ENCODE measurements at places on chromosomes 7 and 10.

- no peak for DNase-seq
Measured at GRCh38 chr7:151438864-151439601, 908 bp downstream of the CRYGN start.

GRCh38 chr10:62162261-62162981 lies 106.2 kb downstream of the RTKN2 start:
- DNase-seq, result no peak

DNA sequence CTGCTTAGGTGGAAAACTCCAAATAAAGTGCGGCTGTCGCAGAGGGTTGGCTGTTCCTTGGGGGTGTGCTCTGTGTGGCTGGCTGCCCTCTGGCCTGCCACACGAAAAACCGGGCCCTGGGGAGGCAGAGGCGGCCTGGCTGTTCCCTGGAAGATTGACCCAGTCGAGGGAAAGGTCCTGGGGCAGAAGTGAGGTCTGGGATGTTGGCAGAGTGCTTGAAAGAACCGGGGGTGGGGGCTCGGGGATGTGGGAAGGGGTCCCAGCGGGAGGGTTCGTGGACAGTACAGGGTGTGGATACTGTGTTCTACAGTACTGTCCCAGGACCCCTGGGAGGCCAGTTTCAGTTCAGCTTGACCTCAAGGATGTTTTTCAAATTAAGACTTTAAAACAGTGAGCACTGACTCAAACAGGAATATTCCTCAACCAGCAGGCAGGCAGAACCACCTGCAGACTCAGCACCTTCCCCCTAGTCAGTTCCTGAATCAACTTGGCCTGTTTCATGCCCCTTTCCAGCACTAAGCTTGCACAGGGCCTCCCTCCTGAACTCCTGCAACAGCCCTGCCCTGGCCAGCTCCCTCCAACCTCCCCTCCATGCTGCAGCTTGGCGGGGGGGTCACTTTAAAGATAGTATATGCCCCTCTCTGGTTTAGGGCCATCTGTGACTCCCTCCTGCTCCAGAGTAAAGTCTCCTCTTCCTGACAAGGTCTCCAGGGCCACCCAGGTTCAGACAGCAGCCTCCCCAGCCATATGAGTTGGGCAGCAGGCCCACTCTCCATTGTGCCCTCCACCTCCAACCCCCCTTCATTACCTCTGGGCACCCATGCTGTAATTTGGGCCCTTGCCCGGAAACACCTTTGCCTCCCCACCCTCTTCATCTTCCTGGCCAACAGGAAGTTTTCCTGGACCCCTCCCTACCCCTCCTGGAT lies 3.2 kb upstream of the ATP6V1F start:
- no peak for DNase-seq

DNA sequence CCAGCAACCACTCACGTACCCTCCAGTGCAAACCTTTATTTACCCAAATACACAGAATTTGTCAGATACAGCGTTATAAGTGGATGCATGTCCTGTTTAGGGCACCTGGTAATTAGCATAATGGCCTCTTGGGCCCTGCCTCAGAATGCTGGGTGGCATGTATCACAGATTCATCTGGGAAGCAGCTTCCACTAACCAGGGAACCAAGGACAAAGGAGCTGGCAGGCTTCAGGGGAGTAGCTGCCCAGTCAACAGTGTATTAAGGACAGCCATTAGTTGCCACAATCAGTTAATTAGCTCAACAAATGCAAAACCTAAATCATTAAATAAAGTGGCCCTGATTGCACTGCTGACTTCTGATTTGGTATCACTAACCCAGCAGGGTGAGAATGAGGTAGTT lies 105.7 kb downstream of the RAPGEF5 start:
- DNase-seq, result no peak

DNA sequence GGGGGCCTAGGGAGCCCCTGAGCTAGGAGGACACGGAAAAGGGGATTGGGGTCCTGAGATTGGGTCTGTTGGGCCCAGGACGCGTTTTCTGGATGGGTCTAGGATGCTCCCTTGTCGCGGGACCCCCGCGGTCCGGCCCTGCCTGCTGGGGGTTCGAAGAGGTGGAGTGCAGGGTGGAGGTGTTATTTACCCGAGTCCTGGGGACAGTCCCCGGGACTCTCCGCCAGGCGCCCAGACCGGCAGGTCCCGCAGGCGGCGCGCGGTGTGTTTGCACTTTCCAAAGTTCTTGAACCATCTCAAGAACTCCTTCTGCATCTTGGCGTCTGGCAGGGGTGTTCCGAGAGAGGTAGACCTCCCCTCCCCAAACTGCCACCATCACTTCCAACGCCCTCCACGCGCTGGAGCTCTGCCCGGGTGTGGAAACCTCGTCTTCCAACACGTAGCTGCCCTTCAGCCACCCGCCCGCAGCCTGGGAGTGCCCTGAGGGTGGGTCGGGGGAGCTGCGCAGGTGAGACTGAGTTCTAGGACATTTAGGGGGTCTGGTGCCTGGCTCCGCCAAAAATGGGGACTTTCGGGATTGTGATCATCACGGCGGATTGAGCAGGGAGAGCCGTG lies 569 bp downstream of the CAV1 start:
- DNase-seq, result no peak

- no peak for DNase-seq
Measured at GRCh38 chr10:1274701-1275544, 218.7 kb downstream of the WDR37 start.

DNA sequence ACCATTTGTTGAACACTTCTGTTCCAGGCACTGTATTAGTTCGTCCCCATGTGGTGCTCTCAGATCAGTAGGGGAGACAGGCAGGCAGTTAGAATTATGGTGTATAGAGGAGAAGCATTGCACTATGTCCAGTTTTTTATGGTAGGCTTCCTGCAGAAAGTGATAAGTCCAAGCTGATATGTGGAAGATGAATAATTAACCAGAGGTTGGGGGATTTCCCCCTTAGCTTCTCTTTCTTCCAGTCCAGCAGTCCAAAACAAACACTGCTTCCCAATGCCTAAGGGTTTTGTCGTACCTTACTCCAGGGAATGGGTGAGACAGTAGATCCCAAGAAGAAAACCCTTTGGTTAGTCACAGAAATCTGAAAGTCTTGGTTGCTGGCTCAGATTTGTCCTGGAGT lies 19.2 kb downstream of the HIF1AN start:
- DNase-seq, result peak; percentile 59

DNA sequence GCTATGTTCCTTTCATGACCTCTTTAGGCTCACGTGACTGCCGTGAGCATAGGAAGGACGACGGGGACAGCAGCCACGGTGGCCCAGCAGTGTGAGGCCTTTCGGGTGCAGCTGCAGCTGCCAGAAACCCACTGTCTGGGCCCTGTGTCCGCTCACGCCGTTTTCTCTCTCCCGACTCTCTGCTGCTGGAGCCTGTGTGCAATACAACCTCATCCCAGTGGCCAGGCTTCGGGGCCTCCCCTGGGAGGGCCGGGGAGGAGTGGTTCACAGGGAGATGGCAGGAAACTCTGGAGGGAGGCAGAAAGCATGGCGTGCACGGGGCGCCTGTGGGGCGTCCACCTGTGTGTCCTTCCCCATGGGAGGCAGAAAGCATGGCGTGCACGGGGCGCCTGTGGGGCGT lies 38.6 kb downstream of the PFKP start:
- no peak for DNase-seq

- no peak for DNase-seq
Measured at GRCh38 chr7:93198472-93198871, 27.8 kb downstream of the HEPACAM2 start.

DNA sequence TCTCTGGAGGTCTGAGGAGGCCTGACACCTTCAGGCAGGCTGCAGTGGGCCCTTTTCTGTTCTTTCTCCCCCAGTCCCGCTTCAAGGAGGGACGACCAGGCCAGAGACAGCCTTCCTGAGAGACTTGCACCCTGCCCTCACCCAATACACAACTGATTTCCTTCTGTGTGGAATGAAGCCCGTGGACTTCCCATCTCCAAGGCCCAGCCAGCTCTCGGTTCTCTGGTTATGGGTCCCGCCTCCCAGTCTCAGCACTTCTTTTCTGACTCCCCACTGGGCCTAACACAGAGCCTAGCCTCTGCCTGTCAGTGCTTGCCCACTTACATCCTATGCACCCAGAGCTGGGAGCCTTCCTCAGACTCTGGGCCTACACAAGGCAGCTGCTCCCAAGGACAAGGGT lies 24.1 kb upstream of the ADCYAP1R1 start:
- DNase-seq, result no peak

All from RCC 7860 (cell line).